ENCODE measurements at places on chromosomes 2 and 18. TPM values are rescaled to one million over a fixed set of nuclear protein-coding genes. Genes with fewer than 3 reads are reported as not detected.

DNA sequence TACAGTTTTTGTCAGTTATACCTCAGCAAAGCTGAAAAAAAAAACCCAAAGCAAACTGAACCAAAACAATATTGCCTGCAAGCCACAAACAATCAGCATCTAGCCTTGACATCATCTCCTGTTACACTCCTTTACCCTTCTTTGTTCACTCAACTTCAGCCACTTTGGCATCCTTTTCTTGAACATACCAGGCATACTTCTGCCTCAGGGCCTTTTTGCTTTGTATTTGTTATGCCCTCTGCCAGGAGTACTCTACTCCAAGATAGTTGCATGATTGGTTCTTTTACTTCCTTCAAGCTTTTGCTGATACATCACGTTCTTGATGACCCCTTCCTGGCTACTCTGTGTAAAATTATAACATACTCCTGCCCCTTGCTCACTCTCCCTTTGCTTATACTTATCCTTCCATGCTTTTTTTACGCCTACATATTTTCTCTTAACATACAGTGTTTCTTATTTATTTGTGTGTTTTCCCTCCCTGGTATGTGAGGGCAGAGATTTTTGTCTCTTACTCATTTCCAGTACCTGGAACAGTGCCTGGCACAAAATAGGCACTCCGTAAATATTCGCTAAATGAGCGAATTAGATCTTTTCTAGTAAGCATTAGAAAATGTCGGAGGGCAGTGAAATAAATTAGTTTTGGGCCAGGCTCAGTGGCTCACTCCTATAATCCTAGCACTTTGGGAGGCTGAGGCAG is 12.7 kb downstream of the ABI2 start:
- no peak for DNase-seq

- no peak for DNase-seq
Measured at GRCh38 chr2:207558079-207558491, 28.3 kb downstream of the CREB1 start.

DNA sequence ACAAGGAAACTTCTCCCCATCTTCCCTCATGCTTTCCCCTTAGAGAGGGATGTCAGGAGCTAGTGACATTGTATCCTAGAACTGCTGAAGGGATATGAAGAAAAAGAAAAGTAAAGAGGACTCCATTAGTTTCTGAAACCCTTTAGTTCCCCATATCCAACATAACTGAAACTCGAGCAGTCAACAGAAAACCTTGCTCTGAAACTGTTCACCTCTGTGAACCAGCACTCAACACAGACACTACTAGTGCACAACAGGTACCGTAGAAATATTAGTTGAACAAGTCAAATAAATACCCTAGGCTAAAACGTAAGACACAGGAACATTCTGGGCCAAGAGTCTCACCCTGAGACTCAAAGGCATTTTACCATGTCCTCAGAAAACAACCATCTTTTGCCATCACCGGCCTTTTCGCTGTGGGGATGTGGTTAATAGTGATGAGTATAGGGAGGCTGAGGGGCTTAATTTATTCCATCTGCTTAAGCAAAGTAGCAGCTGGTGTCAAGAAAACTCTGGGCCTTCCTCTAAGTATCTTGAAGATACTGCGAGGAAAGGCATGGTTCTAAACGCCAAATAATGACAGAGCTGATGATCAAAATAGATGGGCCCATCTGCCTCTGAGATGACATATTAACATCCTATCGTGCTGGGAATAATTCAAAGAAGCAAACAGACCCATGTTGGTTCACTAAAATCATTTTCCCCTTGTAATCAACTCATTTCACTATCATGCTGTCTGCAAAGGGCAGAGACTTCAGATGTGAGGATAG is 156.8 kb downstream of the STK39 start:
- no peak for DNase-seq

DNA sequence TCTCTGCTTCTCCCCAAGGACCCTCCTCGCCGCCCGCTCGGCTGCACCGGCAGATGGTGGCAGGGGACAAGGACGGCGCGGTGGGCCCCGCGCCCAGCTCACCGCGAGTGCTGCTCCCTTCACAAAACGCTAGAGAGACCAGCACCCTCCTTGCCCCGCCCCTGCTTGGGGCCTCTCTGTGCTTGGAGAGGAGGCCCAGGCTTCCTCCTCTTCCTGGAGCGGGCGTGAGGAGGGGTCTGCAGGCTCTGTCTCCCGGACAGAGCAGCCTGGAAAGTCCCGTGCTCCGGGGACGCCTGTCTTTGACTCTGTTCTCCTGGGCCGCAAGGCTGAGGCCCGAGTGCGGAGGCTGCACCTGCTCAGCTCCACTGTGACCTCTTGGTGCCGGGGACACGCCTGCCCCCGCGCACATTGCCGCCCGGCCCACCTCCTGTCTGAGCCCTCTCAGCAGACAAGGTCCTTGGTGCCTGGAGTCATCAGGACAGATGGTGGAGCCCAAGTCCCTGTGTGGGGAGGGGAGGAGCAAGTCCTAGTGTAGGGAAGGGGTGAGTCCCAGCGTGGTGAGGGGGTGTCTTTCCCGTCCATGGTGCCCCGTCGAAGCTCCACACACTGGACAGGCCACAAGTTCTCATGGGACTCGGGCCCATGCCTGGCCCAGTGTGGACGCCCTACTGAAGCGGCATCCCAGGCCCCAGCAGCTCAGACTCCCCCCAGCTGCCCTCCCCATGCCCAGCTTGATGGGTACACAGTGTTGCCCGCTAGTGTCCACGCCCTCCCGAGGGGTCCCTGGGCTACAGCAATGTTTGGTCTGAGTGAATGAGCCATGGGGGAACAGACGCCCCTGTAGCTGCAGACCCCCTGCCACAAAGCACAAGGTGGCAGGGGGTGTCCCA is 33.8 kb downstream of the RTP5 start:
- DNase-seq: no peak

DNA sequence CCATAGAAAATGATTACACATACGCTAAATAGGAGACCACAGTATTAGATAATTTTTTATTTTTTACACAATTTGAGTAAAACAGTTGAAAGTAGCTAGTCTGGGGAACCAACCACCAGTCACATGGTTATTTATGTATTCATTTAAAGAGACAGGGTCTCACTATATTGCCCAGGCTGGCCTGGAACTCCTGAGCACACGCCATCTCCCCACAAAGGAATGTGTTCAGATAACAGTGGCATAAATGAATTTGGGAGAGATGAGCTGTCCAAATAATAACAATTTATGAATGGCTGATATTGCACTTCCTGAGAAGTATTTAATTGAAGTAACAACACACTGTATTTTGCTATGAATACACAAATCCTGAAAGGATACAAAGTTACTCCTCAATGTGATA is 39.7 kb downstream of the KIDINS220 start:
- no peak for DNase-seq

DNA sequence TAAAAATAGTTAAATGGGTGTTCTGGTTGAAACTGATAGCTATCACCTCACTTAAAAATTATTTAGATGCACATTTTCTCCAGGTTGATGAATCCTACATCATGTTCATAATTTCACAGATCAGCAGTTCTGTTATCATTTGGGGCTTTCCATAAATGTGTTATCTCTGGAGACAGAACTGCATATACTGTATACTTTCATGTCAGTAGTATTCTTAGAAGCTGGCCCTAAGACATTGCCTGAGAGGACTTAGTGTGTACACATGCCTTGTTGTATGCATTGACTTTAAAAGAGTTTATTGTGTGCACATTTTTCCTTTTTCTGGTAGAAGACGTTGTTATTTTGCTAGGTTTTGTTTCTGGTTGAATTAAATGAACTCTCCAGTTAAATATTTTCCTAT is 41.0 kb downstream of the PIK3C3 start:
- no peak for DNase-seq

DNA sequence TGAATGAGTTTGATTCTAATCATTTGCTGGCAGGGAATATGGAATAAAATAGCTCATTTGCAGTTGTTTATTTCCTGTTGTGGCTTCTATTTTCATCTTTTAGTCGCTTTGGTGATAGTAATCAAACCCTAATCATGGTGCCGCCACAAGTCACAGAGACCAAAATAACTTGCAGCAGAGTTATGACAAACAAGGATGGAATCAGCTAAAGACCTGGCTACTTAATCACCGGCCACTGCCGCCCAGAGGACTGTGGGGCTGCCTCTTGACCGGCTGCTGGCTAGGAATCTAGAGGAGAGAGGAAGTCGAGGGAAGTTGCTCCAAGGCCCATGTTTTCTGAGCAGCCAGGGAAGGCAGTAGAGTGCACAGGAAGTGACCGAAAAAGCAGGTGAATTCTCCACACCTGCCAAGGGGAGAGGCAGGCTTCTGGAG is 5.1 kb upstream of the SMAD7 start:
- no peak for DNase-seq

DNA sequence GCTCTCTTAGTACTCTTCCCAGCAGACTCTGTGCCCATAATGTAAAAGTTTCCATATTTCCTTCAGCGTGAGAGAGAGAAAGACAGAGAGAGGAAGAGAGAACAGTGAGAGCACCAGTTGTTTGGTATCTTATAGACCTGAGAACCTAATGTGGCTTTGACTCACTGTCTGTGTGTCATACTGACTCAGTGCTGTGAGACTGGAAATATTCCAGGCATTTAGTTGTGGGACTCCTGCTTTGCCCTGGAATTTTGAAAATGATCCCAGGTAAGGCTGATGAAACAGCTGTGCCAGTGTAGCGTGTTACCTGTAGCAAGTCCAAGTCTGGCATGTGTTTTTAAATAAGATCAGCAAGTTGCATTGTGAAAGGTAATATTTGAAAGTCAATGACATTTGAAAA is 87.9 kb upstream of the KCNH7 start:
- no peak for DNase-seq

GRCh38 chr2:100561191-100561590 is 1.6 kb upstream of the PDCL3 start:
- DNase-seq: no peak

DNA sequence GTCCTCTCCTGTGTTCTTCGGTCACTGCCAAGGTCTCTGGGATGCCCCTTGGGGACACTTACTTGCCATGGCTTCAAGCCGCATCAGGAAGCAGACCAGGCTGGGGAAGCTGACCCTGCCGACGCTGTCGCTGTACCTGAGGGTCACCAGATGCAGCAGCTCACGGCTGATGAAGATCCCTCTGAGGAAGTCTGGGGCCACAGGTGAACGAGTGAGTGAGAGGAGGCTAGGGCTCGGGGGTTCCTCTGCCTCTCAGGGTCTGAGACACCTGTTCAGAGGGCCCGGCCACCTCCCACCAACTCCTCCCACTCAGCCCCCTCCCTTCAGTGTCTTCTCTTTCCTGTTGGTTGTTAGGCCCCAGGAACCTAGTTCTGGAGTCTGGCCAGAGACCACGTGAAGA is 74.9 kb downstream of the CAPN13 start:
- DNase-seq: no peak

GRCh38 chr18:12038082-12038638 is 55.5 kb upstream of the ANKRD62 start:
- peak; percentile 55 for DNase-seq

DNA sequence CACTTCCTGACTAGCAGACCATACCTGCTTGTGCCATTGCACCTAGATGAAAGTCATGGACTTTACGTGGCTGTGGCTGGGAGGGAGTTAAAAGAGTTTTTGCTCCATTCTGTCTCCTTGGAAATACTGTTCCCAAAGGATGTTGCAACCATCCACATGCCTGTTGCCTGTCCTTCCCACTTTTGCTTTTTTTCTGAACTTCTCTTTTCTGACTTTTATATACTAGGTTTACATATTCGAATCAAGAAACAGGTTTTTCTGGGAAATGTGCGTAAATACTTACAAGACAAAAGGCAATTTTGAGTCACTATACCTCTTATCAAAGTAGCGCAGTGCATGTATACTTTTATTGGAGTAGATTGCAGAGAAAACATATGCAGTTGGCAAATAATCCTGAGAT is 244.8 kb downstream of the PRKCE start:
- DNase-seq: no peak

GRCh38 chr18:43161528-43161927 is 46.0 kb upstream of the RIT2 start:
- no peak for DNase-seq

DNA sequence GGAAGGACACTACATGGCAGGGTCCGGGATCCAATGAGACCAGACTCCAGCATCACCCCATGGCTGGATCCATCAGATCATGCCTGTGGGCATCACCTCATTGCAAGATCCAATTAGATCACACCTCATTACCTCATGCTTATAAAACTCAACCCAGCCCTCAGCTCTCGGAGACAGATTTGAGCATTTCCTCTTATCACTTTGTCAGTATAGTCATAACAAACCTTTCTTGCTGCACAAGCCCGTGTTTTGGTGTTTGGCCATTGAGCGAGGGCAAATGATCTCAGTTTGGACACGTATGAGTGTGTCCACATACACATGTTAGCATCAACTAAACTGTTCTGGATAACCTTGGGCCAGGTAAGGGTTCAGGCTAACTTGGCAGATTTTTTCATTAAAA is 58.8 kb downstream of the CCDC195 start:
- DNase-seq: no peak

DNA sequence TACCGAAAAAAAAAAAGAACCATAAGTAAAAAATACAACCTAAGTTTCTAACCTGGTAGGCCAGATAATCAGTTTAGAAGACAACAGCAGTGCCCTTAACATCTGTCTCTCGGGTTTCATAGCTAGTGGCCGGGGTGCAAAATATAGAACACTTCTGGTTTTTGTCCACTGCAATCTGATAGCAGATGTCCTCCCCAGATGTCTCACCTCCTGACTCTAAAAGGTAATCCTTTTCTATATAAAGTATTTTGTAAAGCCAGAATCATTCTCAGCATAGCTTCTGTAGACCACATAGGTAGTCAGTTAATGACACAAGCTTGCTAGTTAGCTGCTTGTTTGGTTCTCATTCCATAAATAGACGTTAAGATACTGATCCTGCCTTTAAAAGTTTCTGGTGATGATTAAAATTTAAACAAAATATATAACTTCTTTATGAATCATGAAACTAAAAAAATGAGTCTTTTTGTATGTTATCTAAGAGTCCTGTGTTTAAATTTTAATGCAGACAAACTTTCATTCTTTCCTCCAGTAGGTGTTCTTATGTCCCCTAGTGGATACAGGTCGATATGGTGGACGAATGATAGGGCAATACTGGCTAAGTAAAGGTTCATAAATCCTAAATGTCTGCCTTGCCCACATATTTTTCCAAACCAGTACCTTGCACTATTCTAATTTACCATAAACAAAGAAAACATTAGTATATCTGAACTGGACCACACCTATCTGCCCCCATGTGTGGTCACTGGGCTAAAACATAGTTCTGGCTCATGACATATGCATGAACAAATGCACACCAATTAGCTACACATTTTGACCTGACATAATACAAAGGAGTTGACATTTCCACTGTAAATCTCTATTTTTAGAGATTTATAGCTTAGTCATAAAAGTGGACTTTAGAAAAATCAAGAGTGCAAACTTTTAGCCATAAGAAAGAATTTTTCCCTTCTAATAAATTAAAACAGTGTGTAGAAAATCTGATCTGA is 171.0 kb downstream of the SRBD1 start:
- no peak for DNase-seq

EMILIN1 gene
- total RNA-seq: 8.4 TPM

IL37 gene
- 0.64 TPM for total RNA-seq

ZC3H8 gene
- 5.1 TPM for total RNA-seq

SYT4 gene
- total RNA-seq: 0.75 TPM

PROKR1 gene
- not detected for total RNA-seq

C2orf15 gene
- total RNA-seq: 3.3 TPM

UGT1A8 gene
- 25.1 TPM for total RNA-seq

UCN gene
- 0.52 TPM for total RNA-seq

MOGAT1 gene
- total RNA-seq: 0.25 TPM

GALNT5 gene
- 58.0 TPM for total RNA-seq

Data from left colon (tissue), 2 donors.